ENCODE measurements at places on chromosomes 1 and 21.

DNA sequence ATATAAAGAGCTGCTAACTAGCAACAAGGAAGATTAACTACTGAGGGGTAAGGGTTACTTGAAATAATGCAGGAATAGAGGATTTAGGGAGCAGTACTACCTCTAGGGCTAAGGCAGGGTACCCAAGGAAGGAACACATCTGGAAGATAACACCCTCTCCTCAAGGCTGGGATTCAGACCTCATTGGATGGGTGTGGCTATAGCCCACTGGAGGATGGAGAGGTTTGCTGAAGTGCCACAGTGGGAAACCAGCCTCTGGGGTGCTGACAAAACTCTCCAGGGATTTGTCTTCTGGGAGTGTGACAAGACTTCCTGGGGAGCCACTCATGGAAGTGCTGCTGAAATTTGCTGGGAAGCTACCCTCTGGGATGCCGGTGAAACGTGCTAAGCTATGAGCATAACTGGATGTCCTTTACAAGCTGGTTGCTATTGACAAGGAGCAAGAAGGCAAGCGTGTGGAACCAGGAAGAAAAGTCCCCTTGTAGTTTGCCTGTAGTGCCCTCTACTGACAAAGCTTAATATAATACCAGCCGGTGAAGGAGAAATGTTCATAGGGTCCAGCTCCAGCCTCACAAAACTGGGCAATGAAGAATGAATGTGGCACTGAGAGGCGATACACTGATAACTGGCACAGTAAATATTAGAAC is 122.8 kb upstream of the USP24 start:
- no peak for DNase-seq

- no peak for DNase-seq
Observed at GRCh38 chr21:35925497-35925896, 134.8 kb downstream of the SETD4 start.

DNA sequence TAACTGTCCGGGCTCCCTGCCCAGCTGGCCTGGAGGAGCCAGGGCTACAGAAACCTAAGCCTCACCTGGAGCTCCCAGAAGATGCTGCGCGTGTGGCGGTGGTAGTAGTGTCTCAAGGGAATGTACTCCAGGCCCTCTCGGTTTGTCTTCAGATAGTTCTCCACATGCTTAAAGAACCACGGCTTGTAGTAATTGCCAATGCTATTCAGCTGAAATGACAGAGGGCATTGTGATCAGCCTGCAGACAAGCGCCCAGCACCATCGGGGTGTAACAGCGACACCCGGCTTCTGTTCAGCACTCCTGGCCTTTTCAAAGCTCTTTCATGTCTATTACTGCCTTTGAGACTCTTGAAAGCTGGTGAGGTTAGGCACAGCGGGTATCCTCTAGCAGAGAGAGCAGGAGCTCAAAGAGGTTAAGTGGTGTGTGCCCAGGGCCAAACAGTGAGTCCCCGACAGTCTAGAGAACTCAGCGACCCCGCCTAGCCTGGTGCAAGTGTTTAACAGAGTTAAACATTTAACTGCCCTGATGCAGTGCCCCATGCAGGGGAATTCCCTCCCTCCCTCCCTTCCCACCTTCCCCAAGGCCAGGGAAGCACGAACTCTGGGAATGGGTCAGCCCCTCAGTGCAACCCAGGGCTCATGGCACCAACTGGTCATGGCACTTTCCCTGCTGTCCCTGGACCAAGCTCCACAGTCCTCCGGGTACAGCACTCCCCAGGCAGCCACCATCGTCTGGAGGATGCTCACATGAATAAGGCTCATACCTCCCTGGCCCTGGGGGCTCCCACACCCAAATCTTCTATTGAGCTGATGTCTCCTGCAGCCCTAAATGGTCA is 21.5 kb downstream of the DHCR24 start:
- DNase-seq: no peak

DNA sequence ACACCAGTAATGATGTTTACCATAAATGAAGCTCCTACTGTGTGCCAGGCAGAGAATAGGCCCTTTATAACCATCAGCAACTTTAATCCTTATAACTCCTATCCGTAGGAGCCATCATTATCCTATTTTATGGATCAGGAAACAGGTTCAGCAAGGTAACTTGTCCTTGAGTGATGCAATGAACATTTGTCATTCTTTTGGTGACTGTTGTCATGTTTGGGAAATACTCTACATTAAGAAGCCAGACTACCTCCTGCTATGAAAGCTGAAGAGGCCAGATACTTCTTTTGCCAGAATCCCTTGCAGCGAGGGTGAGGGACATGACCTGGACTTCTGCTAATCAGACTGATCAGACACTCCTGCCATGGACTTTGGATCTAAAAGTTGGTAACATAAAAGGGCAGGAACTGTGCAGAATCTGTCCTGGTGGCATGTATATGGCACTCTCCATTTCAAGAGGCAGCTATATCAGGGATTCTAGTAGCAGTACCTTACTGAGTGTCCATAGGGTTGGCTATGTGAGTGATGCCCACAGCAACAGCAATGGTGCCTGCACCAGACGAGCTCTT is 33.1 kb upstream of the SRRM1 start:
- DNase-seq: no peak

- no peak for DNase-seq
Observed at GRCh38 chr1:192100686-192101468, 57.4 kb upstream of the RGS18 start.

DNA sequence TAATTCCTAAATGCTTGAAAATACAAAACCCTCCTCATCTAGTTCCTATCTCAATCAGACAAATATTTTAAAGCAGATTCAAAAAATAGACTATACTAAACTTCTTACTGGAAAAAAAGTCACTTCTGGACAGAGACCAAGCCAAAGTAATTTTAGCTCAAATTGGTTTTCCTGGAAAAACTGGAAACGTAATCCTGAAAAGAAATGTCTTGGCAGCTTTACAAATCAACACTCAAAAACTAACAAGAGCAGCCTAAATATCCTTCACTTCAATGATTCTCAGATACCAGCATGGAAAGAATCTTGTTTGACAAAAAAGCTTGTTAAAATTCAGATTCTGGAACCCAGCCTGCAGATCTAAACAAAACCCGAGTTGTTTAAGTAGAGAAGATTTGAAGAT is 9.1 kb upstream of the GPR88 start:
- DNase-seq: no peak

- no peak for DNase-seq
Observed at GRCh38 chr1:206419783-206420182, 50.5 kb upstream of the IKBKE start.

- peak; percentile 56 for DNase-seq
Observed at GRCh38 chr21:37565530-37566223, 199.1 kb downstream of the DYRK1A start.

- DNase-seq: no peak
Observed at GRCh38 chr21:21085206-21085605, 87.0 kb downstream of the NCAM2 start.

DNA sequence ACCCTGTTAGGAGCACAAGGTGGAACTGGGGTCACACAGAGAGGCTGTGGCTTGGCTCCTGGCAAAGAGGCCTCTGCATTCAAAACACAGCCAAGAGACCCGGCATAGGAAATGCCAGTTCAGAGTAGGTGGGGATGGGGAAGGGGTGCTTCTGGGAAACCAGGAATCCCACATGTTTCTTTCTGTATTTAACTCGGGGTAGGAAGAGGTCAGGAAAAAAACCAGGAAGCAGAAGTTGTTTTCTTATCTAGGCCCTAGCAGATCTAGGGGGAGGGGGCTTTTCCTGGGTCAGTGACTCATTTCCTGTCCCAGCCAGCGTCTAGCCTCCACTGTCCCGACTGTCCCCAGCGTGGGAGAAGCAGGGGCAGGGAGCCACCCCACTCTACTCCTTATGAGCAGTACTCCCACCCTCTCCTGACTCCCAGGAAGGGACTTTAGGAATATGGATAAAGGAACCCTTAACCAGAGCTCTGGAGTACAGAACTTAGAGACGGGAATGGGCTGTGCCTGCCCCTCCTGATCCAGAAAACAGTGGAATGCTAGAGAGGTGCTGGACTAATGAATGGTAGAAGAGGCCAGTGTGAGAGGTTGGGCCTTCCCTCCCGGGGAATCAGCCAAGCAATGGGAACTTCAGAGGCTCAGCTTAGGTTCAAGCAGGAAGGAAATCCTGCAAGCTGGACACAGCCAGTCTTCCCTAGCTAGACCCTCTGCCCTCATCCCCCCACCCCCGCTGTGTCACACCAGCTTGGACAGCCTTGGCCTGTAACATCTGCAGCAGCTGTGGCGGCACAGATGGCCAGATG is 5.7 kb downstream of the FHL3 start:
- peak; percentile 88 for DNase-seq

DNA sequence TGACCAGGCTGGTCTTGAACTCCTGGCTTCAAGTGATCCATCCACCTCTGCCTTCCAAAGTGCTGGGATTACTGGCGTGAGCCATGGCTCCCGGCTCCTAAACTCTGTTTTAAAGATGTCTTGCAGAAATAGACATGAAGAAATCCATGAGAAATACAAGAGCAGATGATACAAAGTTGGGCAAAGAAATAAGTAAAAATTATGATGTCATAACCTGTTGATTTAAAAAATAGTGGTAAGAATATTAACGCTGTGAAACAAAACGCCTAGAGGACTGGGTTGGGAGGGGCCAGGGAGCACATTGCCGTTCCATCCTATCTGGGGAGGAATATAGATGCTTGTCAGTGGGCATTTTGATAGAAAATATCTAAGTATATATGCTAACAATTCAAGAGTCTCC is 1.2 kb upstream of the ITGB2 start:
- DNase-seq: no peak

DNA sequence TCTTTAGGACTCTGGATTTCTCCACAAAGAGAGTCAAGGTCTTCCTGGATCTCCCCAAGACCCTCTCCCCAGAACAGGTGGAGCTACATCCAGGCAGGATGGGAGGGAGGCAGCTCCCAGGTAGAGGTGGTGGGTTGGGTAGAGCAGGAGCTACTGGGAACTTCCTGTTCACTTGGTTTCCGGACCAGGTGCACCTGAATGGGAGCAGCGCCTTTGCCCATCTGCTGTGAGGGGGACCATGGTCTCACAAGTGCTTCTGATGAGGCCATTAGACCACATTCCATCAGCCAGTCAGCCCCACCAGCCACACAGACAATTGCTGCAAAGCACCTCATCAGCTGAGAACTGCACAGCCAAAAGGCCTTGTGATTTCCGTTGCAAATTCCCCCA is 188.8 kb downstream of the MATN1 start:
- DNase-seq: no peak

- DNase-seq: no peak
Observed at GRCh38 chr1:6494627-6495026, 3.2 kb upstream of the PLEKHG5 start.

GRCh38 chr1:4269330-4269729 is 369.3 kb upstream of the C1orf174 start:
- no peak for DNase-seq

GRCh38 chr1:20721117-20722061 is 3.6 kb upstream of the KIF17 start:
- DNase-seq: no peak

DNA sequence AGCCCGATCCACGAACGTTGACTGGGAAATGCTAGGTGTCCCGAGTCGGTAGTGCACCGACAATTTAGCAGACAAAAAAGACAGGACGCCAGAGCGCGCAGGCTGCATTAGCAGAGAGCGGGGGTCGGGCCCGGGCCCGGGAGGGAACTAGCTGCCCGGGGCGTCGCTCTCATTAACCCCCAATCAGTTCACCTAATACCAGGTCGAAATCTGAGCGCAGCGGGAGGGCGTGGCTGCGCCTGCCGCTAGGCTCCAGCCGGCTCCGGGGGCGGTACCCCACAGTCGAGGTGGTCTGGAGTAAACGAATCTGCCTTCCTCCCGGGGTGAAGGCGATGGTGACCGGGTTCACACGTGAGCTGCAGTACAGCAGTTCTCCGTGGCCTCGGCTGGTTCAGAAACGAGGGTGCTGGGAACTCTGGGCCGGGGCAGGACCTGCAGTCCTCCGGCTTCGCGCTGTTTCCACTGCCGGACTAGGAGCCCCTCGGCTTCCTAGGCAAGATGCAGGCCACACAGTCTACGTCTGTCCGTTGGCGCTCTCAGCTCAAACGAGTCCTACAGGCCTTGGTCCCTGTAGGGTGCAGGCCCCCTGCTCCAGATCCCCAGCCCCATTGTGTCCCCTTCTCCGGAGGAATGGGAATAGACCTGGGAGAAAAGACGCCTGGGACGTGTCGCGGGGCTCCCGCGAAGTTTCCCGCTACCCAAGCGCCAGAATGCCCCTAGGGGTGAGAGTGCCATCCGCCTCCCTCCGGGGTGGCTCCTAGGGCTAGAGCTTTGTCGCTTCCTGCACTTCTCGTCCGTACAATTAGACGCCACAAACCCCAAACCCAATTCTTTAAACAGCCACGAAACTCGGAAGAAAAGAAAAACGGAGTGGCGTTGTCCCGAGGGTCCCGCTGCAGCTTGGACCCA is 2.0 kb downstream of the GFI1 start:
- peak; percentile 19 for DNase-seq

- DNase-seq: no peak
Observed at GRCh38 chr1:203048555-203049051, 22.3 kb downstream of the PPFIA4 start.

DNA sequence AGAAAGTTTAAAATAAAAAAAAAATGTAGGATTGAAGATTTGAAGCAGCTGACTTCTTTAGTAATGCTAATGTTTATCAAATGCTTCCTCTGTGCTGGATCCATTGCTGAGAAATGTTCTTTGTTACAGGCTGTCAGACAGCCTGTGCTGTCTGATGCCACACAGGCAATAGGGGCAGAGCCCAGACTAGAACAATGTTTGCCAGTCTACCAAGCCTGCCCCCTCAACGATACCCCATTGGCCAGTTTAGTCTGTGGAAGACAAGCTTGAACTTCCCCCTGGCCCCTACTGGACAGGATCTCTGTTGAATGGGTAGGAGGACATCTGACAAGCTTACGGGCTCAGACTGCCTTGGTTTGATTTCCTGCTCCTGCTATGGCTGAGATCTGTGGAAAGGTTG is 79.4 kb downstream of the PAPPA2 start:
- DNase-seq: no peak

DNA sequence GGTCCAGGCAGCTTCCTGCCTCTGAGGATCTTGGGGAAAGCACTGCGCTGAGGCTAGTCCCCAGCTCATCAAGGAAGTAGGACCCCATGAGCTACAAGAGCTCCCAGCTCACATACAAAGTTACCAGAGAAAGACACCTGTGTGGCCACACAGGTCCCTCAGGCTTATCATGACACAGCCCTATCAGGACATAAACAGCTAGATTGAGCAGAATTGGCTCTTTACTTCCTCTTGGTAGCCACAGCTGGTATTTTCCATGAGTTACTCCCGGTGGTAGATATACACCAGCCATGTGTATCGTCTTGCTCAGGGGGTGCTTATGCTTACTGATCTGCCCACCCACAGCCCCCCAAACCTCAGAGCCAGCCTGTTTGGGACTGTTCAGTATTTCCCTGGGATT is 1.2 kb downstream of the LENEP start:
- DNase-seq: no peak

DNA sequence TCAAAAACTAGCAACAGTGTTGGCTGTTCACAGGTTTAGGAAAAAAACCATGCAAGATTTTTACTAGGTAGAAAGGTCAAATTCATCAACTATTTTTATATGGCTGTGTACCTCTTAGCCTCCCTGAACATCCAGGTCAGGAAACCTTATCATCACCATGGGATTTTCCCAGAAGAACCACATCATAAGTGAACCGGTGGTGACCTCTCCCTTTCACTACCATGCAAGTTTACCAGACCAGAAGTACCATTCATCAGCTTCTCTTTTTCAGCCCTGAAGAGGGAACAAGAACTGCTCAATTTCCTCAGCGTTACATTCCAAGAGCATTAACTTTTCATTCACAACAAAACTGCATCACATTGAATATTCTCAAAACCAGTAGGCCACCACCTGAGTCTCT is 5.9 kb downstream of the SSBP3 start:
- DNase-seq: no peak

Measured in SJSA1 (cell line).